ENCODE measurements at places on chromosomes 12 and 14. TPM values are rescaled to one million over a fixed set of nuclear protein-coding genes. Genes with fewer than 3 reads are reported as not detected.

DNA sequence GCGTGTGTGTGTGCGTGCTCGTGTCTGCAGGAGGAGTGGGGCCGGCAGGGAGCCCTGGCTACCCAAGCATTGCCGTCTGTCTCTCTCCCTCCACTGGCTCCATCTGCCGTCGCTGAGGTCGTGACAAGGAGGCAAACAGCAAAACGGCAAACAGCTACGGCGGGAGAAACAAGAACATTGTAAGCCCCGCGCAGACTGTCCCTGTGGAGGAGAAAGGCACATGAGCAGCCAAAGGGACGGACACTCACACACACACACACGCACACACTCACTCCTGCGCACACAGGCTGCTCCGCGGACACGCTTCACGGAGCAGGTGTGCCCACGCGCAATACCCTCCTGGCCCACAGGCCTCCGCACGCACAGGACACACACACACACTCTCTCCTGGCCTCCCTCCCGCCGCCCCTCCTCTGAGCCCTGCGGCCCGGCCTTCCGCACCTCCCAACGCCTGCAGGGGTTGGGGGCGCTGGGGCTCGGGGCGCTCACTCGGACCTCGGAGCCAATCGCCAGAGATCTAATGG is 905 bp downstream of the CISTR start:
- peak; percentile 44 for DNase-seq

- peak; percentile 54 for DNase-seq
Observed at GRCh38 chr12:54304187-54304810, 3.5 kb upstream of the NFE2 start.

Gene LRR1
- 15.1 TPM for total RNA-seq

Gene BTG1
- 429 TPM for total RNA-seq

Gene PMEL
- not detected for total RNA-seq
